ENCODE measurements at places on chromosomes 4 and X.

DNA sequence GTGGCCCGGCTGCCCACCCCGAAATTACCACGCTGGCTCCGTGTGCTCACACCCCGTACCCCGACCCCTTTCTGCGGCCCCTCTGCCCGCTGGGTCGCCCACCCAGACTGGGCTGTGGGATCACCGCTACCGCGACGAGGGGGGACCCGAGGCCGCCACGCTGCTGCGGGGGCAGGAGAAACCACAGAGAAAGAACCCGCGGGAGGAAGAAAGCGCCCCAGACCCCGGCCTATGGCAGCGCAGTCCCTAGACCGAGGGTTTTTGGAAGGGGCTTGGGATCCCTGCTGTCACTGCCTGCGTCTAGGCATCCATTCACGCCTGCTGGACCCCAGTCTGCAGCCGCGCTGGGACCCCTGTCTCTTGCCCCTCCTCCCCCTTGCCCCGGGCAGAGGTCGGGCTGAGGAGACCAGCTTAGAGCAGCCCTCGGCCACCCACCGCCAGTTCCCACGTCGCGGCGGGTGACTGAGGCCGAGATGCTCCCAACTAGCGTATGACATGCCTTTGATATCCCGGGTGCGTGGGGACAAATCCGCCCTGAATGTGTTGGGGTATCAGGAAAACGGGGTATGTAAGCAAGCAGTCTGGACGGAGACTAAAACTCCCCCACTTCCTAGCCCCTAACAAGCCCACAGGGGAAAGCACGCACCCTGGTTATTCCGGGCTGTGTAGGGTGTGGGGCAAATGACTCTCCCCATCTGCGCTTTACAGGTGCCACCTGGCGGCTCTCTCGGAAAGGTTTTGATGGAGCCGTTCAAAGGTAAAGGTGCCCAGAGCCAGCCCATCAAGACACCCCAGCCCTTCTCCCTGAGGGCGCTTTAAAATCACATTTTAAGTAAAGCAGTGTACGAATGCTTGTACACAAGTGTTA is 862 bp upstream of the INPP4B start:
- peak; percentile 14 for DNase-seq

DNA sequence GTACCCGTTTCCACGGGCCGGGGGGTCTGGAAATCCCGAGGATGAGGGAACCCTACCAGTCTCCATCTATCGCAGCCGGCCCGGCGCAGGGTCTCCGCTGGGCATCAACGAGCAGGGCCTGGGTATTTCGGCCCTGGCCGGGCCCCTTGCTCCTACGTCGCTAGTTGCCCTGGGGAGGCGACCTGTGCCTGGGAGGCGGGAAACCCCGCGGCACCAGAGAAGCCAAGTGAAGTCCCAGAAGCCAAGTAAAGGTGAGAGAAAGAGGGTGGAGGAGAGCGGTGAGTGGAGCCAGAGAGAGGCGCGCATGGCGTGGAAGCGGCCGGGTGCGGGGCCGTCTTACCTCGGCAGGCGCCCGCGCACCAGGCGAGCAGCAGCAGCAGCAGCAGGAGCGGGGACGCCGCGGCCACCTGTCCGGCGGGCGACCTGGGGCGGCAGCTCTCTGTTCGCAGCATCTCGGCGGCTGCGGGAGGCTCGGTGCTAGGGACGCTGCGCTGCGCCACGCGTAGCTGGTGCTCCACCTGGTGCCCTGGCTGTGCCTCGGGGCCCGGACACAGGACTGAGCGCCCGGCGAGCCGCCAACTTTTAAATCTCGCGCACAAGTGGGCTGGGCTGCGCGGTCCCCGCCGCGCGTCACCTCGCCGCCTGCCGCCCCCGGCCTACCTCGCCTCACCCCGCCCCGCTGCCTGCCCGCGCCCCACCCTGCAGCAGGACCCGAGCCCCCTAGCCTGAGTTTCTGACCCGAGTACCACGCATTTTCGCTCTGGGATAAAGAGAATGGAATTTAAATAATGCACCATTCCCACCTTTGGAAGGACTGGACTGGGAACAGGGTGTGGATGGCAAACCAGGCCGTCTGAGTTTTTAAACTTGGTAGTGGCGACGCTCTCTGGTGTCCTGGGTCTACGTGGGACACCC is at the start of gene NMU:
Gene NMU (minus strand): TSS at position 558 of the 915 bp plus-strand sequence. CDS start 106 bp downstream, at position 452.
- no peak for DNase-seq

GRCh38 chr4:10275696-10276095 is 159.1 kb upstream of the WDR1 start:
- DNase-seq = no peak

- DNase-seq = no peak
Observed at GRCh38 chr4:144788469-144788868, 142.5 kb downstream of the HHIP start.

- DNase-seq = no peak
Observed at GRCh38 chr4:48997962-48998361, 11.9 kb downstream of the CWH43 start.

DNA sequence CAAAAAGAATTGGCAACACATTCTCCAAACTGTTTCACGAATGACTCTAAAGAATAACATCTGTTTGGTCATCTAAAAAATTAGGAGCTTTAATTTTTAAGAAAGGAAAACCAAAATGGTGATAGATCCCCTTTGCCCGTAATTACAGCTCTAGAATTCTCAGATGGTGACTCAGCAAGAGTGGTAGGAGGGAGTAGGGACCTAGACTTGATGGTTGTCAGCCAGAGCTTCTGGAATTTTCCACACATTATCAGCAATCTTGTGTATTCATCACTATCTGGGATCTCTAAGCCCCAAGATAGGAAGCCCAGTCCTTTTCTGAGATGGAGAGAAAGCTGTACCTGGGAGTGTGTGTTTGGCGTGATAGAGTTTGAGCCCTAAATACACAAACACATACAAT is 103.9 kb upstream of the RAB40AL start:
- DNase-seq = no peak

DNA sequence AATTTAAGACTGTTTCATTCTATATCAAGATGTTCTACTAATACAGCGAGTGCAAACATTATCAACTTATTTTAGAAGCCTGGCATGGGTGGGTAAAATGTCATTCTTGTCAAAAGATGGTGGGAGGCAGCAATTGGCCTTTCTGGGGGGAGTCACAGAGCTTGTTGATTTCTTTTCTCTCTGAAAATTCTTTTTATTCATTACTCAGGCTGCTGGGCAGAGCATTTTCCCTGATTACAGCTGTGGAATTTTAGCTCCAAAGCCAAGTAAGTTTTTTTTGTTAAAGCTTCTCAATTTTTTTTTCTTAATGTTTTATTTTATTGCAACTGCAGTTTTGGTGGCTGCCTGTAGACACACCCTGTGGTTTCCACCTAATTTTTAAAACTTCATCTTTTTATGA is 50.4 kb downstream of the GPC4 start:
- no peak for DNase-seq

DNA sequence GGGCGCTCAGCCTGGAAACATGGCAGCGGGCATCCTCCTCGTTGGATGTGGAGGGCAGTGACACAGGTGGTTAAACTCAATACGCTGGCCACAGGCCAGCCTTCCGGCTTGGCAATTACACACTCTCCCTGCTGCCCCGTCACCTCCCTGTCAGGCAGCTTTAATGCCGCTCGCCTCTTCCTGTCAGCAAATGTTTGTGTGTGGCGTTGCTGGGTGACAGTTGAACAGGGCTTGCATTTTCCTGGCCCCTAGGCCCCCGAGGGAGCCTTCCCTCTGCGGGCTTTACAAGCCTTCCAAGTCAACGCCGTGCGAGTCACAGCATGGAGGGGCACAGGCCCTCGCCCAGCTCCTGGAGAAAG is 620.0 kb downstream of the BCOR start:
- no peak for DNase-seq

DNA sequence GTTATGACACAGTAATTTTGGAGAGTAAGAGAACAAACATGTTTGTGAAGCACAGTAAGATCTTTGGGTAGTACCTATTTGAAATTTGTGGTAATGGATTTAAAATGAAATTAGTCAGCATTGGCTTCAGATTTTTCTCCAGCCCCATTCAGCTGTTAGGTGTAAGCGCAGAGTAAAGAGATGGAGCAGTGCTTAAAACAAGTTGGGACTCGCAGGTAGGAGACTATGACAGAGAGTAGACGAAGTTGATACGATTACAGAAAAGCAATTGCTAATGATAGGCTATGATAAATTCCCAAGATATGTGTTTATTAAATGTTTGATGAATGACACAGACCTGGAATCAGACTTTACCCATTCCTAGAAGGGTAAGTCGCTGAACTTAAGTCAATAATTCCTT is 72.6 kb downstream of the CHIC2 start:
- no peak for DNase-seq

GRCh38 chrX:72128183-72128834 is 3.4 kb downstream of the RTL5 start:
- DNase-seq = no peak

GRCh38 chr4:80655662-80656061 is 320.1 kb downstream of the CFAP299 start:
- DNase-seq = no peak

DNA sequence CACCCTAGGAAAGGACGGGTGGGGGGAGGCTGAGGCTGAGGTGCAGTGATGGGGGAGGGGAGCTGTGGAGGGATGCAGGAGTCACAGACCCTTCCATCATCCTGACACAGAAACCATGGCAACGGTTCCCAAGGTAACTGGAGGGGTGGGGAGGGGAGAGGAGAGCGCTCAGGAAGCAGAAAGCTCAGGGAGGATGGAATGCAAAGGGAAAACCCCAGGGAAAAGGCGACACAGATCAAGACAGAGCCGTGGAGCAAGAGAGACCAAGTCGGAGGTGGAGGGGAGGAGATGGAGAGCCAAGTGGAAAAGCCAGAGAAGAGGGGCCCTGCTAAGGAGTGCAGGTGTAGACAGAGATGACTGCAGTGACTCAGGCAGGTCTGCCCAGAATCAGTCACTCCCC is 14.5 kb downstream of the L1CAM start:
- DNase-seq = no peak

DNA sequence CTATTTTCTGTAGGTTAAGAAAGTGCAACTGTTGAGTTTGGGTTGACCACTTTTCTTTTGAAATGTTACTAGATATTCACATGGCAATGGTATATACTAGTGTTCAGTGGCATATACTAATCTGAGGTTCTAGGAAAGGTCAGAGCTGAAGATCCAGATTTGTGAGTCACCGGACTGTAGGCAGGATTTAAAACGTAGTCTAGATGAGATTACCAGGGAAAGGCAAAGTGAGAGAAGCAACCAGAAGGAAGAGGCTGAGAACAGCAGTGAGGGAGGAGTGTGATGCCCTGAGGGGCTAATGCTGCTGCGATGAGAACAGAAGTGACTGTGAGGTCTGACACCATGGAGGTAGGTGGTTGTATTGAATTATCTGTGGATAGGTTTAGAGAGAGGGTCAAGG is 9.7 kb upstream of the PLA2G12A start:
- no peak for DNase-seq

DNA sequence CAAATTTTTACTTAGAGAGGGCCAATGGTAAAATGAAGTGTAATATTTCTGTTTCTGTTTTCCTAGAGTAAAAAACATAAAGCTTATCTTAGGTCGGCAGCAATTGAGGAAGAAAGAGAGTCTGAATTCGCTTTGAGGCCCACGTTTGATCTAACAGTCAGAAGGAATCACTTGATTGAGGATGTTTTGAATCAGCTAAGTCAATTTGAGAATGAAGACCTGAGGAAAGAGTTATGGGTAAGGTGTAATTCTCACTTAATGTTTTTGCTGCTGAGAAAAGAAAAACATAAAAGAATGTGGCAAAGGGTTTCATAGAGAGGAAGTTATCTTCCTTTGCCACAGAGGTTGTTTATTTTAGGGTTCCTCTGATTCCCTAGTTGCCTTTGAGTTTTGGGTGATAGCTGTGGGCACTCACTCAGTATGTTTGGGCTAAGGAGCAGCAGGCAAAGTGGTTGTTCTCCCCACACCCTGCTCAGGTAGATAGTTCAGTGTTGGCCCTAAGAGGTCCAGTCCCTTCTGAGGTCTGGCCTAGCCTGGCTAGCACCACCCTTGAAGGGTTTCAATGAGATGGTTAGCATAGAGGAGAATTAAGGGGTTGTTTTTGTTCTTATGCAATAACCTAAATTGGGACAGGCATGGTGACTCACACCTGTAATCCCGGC is 32.3 kb downstream of the HERC5 start:
- DNase-seq = no peak

- DNase-seq = peak; percentile 21
Observed at GRCh38 chr4:53233114-53233795, 132.6 kb downstream of the SCFD2 start.

DNA sequence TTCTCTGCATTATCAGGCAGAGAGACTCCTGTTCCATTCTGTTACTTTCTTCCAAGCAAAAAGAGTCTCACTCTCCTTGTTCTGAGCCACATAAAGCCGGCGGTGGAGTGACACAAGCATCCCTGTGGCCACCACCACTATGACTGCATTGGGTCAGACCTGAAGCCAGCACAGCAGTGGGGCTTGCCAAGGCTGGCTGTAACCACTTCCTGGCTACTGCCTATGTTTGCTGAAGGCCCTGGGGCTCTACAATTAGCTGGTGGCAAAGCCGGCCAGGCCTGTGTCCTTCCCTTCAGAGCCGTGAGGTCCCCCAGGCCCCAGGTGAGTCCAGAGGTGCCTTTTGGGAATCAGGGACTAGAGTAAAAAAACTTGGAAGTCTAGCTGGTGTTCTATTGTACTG is 31.8 kb downstream of the PLAC8 start:
- no peak for DNase-seq

- DNase-seq = no peak
Observed at GRCh38 chr4:105641845-105642244, 66.6 kb downstream of the INTS12 start.

- no peak for DNase-seq
Observed at GRCh38 chrX:22650691-22651090, 349.1 kb upstream of the DDX53 start.

DNA sequence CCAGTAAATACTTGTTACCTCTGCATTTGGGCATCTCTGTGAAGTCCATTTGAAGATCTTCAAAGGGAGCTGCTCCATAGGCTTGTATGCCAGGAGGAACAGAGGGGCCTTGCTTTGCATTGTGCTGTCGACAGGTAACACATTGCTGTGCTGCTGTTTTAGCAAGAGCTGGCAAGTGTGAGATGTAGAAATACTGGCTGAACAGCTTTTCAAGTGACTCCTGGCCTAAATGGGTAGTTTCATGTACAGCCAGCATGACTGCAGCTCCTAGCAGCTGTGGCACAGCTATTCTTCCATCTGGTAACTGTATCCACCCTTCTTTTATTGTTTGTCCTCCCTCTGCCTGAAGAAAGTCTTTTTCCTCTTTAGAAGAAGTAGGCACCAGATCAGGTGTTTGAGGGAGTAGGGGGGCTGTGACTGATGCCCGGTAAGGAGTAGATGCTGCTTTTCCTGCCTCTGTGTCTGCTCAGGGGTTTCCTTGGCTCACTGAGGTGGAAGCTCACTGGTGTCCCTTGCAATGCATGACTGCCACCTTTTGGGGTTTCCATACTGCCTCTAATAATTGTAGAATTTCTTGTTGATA is 965.3 kb downstream of the CCSER1 start:
- DNase-seq = no peak

Measured in NCI-H446 treated with DMSO at 0.1 percent for 48 hours (cell line).